ENCODE measurements at places on chromosomes 6 and 20. TPM values are rescaled to one million over a fixed set of nuclear protein-coding genes. Genes with fewer than 3 reads are reported as not detected.

DEFB116 gene
- not detected for total RNA-seq

TNFRSF6B gene
- total RNA-seq = not detected

GRCh38 chr6:137852346-137852745, 14.7 kb upstream of the TNFAIP3 start:
- DNase-seq = no peak

RFX6 gene
- not detected for total RNA-seq

GRCh38 chr6:136103763-136104311, 146.3 kb downstream of the MTFR2 start:
- DNase-seq = no peak

DNA sequence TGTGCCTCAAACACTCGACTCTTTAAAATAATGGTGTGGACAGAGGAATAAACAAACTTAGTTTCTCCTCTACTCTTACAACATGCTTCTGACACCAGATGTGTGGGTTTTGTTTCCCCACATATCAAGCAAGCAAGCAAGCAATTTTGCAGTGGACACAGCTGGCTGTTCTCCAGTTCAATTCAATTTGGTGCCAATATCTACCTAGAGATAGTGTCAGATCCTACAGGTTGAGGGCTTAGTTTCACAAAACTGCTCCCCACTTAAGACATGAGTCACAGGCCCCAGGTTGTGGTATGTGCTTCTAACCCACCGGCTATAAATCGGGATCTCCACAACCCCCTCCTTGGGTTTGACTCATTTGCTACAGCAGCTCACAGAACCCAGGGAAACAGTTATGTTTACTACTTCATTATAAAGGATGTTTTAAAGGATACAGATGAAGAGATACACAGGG, 131.4 kb upstream of the TRAF3IP2 start:
- no peak for DNase-seq

GRCh38 chr20:36823121-36823520, 49.6 kb upstream of the DSN1 start:
- no peak for DNase-seq

DNA sequence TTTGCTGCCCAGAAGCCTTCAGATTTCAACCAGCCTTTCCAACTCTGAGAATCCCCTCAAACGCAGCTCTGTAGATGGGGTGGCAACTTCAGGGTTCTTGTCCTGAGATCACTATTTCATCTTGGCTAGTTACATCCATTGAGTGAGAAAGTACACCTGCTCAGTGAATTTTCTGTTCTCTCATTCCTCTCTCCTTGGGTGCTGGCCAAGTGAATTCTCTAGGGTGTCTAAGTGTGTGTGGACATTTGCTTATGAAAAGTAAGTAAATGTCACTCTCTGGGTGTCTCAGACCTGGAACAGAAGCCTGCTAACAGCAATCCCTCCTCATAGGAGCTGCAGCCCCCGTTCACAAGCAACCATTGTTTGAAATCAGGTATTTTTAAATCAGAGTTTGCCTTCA, 3.8 kb downstream of the RIN2 start:
- DNase-seq = no peak

ZSCAN31 gene
- total RNA-seq = 10.4 TPM

DNA sequence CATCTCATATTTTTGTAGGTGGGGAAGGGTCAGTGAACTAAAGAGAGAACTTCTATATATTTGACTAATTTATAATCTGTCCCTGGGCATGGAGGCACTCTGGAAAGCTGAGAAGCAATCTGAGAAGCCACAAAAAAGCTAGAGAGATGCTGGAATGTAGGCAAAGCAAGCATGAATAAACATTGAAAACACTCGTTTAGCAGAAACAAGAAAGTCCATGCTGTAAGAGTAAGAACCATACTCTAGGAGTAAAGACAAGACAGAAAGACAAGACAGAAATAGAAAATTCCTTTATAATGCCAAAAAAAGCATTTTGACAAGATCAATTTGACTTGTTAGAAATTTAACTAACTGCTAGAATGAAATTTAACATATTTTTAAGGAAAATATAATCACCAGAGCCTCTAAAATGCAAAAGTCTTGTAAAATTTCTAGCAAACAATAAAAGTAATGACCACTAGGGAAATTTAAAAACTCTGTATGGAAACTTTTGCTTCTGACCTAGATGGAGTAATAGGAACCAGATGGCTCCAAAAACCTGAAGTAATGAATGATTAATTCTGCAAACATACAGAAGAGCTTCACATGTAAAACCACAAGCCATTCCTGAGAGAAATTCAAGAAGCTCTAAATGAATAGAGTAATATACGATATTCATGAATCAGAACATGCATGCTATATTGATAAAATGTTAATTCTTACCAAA, 625.7 kb upstream of the PTCHD4 start:
- DNase-seq = no peak

- DNase-seq = no peak
Measured at GRCh38 chr20:52311209-52311794, 119.7 kb upstream of the ZFP64 start.
